Transverse colon (tissue), 4 donors: ENCODE measurements at places on chromosomes 6 and 20. TPM values are rescaled to one million over a fixed set of nuclear protein-coding genes. Genes with fewer than 3 reads are reported as not detected.

GRCh38 chr6:109029313-109029712 is 65.3 kb downstream of the SESN1 start:
- DNase-seq: no peak

- DNase-seq: no peak
Observed at GRCh38 chr6:31903957-31904356, 2.1 kb upstream of the ZBTB12 start.

DNA sequence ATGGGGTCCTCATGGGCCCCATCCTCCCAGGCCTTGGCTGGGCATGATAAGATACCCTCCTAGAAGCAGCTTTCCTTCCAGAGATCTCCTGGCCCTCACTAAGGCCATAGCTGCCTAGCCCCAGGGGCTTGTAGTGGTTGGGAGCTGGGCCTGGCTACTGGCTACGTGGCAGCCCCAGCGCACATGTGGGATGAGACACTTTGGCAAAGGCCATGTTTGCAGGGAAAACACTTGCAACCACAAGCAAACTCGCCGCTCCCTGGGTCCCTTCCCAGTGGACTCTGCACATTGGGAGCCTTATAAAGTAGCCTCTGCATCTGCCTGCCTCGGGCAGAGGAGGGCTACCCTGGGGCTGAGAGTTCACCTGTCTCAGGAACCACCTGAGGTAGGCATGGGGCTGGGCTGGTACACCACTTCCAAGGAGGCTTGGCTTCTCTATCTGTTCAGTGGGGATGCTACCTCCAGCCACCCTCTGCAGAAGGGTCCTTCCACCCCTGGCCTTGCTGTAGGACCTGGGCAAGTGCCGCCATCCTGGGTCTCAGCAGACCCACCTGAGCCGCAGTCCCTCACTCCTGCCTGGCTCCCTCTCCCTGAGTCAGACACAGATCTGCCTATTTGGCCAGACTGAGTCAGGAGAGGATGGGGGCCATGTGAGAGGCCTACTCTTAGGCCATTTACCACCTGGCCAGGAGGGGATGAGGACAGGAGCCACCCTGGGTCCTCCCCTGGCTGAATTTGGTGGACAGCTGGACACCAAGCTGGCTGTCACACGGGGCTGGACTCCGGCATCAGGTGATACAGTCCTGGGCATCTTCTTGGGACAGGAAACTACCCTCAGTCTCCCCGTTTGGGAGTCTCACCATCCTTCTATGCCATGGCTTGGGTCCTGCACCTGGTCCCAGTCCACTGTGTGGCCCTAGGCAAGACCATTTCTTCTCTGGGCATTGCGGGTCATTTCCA is at the start of gene BPIFB2:
Gene BPIFB2 (plus strand): TSS at position 329 of the 960 bp plus-strand sequence. CDS start 871 bp downstream, outside the sequence.
- DNase-seq: no peak

The ZSCAN26 gene
- 19.4 TPM for total RNA-seq

The DDO gene
- 21.9 TPM for total RNA-seq
